ENCODE measurements at places on chromosomes 6 and 20.

DNA sequence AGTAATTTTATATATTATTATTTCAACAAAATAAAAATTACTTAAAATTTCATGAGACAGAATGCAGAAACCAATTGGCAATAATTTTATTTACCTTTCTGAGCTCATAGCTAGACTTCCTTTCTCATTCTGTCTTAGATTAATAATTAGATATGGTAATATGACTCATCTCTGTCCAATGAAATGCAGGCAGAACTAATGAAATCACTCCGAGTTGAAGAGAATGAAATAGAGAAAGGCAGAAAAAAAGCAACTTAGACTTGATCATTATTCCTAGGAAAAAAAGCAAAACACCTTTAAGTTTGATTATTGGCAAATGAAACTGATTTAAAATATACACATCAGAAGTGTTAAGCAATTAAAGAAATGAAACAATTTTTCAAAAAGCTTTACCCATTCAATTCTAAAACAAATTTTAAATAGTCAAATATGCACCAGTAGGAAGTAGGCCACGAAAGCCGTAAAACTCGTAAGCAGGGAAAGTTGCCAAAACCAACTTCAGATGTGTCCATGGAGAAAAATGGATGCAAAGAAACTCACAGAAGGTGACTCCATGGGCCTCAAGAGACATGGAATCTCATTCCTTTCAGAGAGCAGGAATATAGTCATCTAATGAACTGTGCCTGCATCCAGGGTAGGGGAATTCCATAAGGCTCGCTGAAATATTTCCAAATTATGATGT, 293.8 kb upstream of the RGS17 start:
- no peak for DNase-seq

DNA sequence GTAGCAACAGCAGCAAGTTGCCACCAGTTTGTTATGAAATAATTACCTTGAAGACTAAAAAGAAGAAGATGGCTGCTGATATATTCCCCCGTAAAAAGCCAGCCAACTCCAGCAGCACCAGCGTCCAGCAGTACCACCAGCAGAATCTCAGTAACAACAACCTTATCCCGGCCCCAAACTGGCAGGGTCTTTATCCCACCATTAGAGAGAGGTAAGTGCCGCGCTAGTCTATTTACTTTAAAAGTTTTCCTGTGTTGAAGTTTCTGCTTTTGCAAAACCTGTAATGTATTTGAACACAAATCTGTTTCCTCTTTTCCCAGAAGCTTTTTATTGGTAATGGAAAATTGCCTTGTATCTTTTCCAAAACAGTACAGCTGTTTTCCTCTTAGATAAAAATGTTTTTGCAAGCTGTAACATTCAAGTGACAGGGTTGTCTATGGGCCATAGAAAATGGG, 725 bp downstream of the BTBD3 start:
- no peak for DNase-seq

DNA sequence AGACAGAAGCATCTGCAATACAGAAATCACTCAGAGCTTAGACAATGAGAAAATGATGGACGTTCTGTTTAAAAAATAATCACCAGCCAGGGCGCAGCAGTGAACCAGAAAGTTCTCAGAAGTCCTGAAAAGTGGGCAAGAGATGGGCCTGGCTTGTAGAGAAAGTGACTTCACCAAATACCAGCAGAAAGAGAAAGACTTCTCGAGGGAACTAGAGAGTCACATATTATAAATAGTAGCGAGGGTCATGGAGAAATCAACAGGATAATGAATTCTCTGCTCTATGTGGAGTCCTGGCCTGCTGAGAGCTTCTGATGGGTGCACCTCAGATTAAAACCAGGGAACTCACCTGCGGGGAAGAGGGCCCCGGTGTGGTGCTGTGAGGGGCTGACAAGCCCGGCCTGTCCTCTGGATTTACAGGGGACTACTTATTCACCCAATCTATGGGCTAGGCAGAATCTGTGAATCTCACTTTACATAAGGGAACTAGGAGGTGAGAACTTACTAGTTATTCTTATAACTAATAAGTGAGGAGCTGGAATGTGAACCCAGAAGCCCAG, 5.6 kb upstream of the RAMACL start:
- DNase-seq, result no peak

GRCh38 chr6:55293116-55293515, 34.2 kb upstream of the GFRAL start:
- DNase-seq, result no peak

DNA sequence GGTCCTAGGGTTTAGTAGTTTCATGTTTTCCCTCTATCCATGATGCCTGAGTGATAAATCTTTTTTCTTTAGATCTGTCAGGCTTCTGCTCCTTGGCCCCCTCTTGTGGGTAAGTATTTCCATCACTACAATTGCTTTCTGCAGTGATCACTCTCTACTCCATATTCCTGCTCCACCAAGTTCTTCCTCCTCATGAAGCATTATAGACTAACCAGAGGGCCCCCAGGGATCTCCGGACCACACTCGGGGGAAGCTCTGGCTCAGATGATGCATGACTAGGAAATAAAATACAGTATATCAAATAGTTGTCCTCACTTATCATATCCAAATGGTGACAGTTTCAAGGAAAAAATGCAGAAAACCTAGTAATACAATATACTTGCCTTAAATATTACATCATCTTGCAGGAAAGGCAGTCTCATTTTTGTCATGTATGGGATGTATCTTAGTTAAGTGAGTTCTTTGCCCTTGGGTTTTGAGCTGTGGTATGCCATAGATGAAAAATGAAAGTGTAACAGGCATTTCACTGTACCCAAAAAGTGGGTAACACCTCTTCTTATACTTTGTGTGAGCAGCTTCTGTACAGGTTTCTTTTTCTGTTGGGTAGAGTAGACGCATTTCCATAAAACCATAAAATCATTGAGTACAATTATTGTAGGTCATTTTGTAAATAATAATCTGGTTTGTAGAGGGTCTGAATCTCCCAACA, 200.9 kb upstream of the EYA4 start:
- no peak for DNase-seq

GRCh38 chr6:153129873-153130514, 1.1 kb downstream of the RGS17 start:
- DNase-seq, result no peak

- DNase-seq, result no peak
Measured at GRCh38 chr6:131768964-131769363, 38.9 kb upstream of the ENPP1 start.

DNA sequence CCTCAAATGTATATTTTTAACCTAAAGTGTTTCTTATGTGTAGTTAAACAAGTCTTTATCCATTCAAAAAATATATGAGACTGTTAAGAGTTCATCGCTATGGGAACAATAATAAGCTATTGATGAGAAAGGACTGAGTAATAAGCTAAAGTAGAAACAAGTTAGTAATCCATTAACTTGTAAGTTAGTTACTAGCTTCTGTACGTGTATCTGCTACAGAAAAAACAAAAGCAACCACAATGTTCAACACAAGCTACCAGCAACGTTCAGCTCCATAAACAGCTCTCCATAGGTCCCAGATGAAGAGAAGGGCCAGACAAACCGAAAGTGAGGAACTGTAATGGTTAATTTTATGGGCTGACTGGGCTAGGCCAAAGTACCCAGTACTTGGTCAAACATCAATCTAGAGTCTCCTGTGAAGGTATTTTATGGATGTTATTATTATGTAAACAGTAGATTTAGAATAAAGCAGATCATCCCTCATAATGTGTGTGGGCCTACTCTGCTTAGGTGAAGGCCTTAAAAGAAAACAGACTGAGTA, 33.8 kb upstream of the FAM135A start:
- DNase-seq, result no peak

DNA sequence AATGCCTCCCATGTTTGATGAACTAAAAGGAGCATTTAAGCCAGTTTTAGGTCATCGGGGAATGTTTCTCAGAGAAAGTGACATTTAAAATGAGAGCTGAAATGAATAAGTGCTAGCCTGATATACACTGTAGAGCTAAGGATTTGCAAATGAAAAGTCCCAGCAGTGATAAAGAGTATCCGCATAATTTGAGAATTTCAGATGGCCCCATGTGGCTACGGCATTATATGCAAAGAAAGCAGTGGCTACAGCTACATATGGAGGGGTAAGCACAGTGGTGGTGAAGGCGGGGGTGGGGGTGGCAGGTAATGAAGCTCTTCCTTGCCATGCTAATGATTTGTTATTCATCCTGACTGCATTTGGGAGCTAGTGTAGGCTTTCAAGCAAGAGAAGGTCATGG, 371.3 kb downstream of the ARHGAP18 start:
- DNase-seq, result no peak

- DNase-seq, result no peak
Measured at GRCh38 chr20:51763965-51764602, 4.1 kb downstream of the ATP9A start.

GRCh38 chr6:169990095-169991030, 238.9 kb downstream of the ERMARD start:
- peak; percentile 45 for DNase-seq

DNA sequence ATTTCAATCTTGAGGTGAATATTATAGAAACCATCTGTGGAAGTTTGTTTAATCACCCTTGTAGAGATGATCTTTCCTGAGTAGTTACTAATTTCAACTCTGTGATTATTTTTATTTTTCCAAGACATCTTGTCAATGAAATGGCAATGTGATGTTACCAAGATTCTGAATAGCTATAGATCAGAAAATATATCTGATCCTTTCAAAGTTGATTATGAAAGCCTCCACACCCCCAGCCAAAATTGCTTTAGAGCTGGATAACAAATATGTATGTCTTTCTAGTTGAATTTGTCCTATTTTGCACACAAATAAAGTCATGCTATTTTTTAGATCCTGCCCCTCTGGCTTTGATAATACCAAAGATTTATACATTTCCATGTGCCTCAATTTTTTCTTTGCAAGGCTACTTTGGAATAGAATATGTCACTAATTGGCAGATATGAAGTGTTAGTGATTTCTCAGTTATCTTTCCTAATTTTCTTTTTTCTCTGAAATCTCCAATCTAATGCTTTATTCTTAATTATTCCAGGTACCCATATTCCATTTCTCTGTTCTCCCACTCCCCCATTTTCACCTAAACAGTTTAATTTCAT, 5.0 kb downstream of the SIM1 start:
- no peak for DNase-seq

DNA sequence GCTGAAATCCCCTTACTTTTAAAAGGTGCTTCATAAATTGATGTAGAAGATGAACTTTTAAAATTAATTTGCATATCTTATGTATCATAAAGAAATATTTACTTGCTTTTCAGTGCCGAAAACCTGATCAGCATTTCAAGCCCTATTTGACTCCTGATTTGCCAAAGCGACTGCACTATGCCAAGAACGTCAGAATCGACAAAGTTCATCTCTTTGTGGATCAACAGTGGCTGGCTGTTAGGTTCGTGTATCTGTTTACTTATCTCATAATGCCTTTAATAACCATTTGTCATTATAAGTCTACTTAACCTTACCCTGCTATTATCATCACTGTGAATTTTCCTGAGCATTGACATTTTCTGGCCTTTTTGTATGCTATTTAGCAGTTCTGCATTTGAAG, 7.8 kb downstream of the OR2A4 start:
- no peak for DNase-seq

GRCh38 chr6:169097381-169097959, 156.2 kb downstream of the THBS2 start:
- no peak for DNase-seq

- no peak for DNase-seq
Measured at GRCh38 chr6:13294499-13295069, 33.8 kb downstream of the TBC1D7 start.

DNA sequence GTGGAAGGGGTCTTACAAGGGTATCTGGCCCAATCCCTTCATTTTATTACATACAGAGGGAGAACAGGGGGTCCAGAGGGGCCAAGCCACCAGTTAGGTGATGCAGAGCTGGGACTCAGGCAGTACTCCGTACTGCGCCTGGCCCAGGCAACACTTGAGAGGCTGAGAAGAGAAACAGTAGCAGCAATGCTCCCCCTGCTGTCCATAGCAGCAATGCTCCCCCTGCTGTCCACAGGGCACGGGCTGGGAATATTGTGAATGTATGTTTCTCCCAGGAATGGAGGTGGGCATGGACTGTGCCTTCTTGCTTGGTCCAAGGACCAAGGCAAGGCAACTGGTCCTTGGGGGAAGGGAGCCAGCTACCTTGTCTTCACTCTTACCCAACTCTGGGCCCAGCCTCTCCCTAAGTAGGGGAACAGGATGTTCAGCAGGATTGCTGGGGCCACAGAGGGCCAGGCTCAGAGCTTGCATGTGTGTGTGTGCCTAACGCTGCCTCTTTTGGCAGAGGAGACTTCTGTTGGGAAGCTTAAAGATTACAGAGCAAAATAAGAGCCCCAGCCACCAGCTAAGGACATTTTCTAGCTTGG, 14.8 kb upstream of the FAM83C start:
- no peak for DNase-seq

Data from stimulated activated CD4-positive, alpha-beta T cell treated with anti-CD3 and anti-CD28 coated beads, Interleukin-12 subunit alpha, Interleukin-12 subunit beta, amount 100 ng/mL, for 4 hours (primary cell).